ENCODE measurements at places on chromosomes 7 and 10.

GRCh38 chr10:110147961-110148360 lies 59.4 kb upstream of the MXI1 start:
- no peak for DNase-seq

DNA sequence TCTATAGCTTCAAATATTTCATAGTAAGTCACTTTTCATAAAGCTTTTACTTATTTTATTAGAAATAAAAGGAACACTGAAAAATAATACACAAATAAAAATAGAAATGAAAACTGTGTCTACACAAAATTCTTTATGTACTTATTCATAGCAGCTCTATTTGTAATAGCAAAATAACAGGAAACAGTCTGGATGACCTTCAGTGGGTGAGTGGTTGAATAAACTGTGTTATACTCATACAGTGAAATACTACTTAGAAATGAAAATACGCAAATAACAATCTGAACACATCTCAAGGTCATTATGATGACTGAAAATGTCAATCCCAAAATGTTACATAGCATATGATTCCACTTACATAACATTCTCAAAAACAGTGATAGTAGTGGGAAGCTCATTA lies 138.7 kb upstream of the PCLO start:
- DNase-seq: no peak

DNA sequence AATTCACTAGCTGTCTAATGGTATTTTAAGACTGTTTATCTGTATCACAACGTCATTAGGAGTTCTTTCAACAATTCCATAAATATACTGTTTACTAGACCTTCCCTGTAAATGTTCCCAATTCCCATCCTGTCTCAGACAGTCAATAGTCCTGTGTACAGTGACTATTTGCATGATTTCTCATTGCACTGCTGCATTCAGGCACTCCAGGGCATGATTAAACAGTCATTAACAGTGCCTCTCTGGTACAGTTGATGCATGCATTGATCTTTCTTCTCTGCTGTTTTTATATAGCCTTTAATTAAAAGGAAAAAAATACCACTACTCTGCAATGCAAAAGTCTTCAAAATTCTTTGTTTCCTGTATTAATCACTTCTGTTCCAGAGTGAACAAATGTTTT lies 51.5 kb upstream of the MTURN start:
- no peak for DNase-seq

GRCh38 chr10:131819241-131820072 lies 81.4 kb upstream of the PPP2R2D start:
- no peak for DNase-seq

DNA sequence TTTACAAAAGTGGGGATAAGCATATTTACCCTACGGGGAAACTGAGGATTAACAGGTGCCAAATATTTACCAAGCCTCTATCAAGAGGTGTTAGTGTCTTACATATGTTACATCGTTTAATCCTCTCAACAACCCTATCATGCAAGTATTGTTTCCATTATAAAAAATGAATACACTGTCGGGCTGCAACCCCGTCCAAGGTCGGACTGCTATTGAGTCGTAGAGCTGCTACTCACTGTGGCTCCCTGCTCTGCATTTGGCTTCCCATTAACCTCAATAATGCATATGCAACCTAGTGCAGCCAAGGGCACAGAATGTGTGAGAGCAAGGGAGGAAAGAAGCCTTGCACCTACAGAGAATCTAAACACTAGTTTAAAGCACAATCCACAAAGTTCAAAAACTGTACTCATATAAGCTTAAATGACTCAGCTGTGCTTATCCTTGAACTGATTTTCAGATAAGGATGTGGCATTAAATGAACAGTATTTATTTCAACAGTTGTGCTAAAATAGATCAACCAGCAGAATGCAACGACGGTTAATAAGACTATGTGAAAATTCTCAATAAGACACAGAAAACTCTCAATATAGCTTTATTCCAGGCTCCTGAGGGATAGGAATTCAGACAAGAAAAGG lies 49.9 kb downstream of the UBE2H start:
- DNase-seq: no peak

DNA sequence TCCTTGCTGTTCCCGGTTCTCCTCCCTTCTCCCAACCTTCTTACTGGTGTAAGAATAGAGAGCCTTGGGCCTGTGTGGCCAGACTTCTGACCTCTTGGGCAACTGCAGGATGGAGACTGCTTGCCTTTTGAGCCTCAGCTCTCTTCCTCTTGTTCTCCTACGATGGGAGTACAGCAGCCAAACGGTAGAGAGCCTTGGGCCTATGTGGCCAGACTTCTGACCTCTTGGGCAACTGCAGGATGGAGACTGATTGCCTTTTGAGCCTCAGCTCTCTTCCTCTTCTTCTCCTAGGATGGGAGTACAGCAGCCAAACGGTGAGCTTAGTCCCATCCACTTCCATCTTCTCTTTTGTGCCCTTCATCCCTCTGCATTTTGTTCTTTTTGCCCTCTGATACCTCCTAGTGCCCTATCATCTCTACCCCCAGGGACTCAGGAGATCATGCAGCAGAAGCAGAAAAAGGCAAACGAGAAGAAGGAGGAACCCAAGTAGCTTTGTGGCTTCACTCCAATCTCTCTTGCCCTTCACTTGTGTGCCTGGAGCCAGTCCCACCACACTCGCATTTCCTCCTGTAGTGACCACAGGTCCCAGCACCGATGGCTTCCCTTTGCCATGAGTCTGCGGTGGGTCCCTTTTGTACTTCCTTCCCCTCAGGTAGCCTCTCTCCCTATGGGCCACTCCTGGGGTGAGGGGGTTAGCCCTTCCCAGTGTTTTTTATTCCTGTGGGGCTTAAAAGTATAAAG lies 15.3 kb downstream of the SLC25A13 start:
- DNase-seq: no peak

DNA sequence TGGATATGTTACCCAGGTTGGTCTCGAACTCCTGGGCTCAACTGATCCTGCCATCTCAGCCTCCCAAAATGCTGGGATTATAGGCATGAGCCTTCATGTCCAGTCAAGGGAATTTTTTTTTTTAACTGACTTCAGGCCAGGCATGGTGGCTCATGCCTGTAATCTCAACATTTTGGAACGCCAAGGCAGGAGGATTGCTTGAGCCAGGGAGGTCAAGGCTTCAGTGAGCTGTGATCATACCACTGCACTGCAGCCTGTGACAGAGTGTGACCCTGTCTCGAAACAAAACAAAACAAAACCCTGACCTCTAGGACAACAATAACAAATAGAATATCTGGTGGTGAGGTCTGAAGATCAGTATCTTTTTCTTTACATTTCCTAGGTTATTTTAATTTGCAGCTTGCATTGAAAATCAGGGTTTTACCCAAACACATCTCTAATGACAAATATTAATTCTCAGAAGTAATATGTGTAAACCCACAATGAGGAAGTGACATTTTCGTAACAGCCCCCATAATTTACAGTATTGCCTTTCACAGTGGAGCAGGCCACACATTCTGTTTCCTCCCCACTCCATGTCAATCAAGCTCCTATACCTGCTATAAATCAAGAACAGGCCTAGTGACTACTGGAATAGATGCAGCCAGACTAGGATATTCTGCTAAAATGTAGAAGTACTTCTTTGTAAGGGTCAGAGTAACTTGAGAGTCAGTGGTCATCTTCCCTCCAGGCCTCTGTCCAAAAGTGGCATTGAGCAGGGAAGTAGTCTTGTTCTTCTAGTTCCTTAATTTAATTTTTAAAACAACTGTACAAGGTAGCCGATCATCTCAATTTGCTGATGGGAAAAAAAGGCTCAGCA lies 43.3 kb upstream of the ECHDC3 start:
- no peak for DNase-seq

GRCh38 chr10:62047960-62048383 lies 146.5 kb downstream of the ARID5B start:
- no peak for DNase-seq

DNA sequence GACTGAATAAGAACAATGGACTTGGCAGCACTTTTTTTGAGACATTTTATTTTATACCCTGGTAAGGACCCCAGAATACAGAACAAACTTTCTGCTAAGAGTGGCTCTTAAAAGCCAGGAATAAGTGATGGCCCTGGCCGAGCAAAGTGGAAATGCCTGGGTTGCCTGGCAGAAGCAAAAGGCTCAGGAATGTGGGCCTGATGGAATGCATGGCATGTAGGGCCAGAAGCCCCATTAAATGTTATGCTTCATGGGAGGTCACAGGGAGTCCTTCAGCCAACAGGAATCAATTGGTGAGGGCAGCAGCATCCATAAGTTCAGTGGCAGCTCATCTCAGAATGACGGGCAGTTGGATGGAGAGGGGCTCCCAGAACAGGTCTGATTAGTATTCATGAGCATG lies 301.5 kb upstream of the CACNA2D1 start:
- no peak for DNase-seq

DNA sequence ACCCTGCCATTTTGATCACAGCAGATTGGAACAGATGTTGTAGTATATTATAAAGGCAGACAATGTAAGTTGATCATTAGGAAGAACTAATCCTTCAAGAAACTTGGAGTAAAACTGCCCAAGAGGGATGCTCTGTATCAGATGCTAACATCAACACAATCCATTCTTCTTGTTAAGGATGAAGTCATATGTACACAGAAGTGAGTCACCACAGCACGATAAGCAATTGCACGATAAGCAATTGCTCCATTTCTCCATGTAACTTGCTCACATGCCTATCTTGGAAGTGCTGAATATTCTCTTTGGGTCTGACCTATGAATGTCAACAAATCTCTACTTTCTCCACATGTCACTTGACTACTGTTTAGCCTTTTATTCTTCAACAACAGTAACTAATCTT lies 41.5 kb upstream of the DMTF1 start:
- no peak for DNase-seq

GRCh38 chr10:28761084-28761846 lies 83.9 kb downstream of the BAMBI start:
- DNase-seq: no peak

DNA sequence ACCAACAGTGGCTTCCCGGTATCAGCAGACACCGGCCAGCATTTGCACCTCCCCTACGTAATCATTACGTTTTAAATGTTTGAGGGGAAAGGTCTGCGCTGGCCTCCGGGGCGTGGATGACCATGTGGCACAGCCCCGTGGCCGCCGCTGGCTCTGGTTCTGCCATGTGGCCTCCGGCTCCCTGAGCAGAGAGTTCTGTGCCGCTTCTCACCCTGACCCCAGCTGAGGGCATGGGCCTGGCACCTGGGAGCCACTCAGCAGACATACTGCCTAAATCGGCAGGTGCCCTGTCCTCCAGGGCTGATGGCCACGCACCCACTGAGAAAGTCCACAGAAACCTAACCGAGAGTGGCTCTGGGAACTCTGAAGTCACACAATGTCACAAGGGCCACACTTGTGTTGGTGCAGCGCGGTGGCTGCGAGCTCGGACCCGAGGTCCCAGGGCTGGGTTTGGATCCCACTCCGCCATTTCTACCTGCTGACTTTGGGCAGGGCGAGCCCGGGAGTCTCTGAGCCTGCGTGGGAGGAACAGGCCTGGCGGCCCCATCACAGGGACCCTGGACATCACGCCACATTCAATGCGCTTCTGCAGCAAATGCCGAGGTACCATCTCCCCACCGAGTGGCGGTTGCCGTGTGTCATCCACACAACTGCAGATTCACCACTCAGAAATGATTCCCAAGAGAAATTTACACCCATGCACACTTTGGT lies 25.3 kb downstream of the CFAP46 start:
- no peak for DNase-seq

- no peak for DNase-seq
These were observed 85.9 kb downstream of the ELMO1 start for GRCh38 chr7:37362802-37363201.

DNA sequence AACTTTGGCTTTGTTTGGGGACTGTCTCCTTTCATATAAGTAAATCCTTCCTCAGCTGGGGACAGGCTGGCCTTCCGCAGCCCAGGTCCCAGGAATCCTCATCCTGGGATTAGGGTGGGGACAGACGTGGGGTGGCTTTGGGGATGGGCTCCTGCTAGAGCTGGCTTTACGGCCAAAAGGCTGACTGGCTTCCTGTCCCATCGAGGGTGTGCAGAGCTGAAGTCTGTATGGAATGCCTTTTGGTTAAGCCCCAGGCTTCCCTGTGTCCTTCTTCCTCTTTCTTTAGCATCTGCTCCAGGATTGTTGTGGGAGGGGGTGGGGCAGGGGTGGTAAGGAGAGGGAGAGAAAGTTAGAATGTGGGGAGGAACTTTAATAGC lies 59.4 kb upstream of the AQP1 start:
- no peak for DNase-seq

DNA sequence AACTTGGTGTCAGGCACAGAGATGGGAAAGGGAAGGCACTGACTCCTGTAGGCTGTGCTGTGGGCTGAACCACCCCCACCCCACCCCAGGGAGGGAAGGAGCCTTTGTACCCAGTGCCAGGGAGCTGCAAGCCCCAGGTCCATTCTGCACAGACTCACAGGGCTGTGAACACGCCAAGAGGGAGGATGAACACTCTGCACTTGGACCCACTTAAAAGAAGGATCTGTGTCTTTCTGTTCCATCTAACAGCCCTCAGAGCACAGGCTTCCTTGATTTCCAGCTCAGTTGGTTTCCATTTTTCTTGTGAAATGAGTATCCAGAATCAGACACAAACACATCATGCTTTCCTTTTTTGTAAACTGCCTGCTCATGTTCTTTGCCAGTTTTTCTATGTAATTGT lies 84.9 kb downstream of the GRB10 start:
- no peak for DNase-seq

GRCh38 chr10:49023752-49024151 lies 84.1 kb upstream of the LRRC18 start:
- DNase-seq: no peak

GRCh38 chr10:89171996-89172395 lies 35.1 kb downstream of the CH25H start:
- no peak for DNase-seq

DNA sequence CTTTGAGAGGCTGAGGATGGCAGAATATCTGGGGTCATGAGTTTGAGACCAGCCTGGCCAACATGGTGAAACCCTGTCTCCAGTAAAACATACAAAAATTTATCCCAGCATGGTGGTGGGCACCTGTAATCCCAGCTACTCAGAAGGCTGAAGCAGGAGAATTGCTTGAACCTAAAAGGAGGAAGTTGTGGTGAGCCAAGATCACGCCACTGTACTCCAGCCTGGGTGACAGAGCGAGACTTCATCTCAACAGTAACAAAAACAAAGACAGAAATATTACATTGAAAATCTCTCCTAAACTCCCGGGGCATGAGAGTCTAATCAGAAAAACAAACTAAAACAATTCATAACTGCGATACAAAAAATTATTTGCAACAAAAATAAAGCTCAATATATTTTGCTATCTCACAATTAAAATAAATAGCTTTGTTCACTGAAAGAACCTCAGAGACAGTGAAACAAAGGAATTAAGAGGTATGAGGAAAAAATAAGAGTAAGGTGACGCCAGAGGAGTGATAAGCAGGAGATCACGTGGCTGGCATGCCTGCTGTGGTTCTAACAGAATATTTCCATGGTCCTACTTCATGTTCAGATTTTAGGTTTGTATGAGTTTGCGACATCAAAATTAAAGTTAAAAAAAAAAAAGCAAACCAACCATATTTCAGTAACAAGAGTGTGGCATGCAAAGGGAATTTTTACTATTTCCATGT lies 527.7 kb upstream of the POM121L12 start:
- no peak for DNase-seq

- no peak for DNase-seq
These were observed 34.0 kb downstream of the DLD start for GRCh38 chr7:107924841-107925504.

GRCh38 chr7:153430931-153431330 lies 621.3 kb upstream of the DPP6 start:
- no peak for DNase-seq
